ENCODE measurements at places on chromosomes 2 and 18.

GRCh38 chr2:36589230-36589630 is 8.7 kb downstream of the FEZ2 start:
- no peak for DNase-seq

GRCh38 chr2:137023205-137023604 is 257.9 kb downstream of the THSD7B start:
- DNase-seq = no peak

DNA sequence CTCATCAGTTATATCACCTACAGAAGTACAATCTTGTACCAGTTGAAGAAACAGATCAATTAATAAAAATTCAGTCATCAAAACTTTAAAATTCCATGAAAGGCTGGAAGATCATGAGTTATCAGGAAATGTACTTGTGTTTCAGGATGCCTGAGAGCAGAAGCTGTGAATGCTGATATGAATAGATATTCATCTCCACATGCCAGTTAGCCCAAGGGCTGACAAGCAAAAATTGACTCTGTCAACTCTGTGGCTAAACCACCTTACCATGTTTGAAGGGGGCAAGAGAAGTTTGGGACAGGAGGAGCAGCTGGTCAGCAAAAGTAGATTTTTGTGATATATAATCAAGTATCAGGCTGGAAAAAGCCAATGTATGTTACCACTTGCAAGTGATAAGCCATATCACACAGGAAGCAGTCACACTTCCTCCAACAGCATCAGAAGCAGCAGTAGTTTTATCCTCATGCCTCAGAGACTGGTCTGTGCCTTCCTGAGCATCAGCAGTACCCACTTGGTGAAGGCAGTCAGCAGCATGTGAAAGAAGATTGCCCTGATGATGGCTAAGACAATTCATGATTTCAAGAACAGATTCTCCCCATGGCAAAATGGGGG is 328.2 kb upstream of the CNTNAP5 start:
- DNase-seq = no peak

DNA sequence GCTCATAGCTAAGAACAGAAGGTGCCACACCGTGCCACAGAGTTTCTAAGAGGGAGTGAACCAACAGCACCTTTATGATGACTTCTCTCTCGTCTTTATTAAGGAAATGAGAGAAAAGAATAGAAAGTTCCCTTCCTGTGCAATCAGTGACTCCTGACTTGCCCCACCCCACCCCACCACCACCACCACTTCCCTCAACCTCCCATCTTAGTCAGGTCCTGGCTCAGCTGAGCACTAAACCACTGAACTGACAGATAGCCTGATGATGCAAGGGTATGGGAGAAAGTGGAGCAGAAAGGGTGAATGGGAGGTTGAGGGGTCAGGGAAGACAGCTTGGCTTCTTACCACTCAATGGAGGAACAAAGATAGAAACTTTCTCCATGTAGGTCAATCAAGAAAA is 75.2 kb upstream of the RMDN2 start:
- DNase-seq = no peak

DNA sequence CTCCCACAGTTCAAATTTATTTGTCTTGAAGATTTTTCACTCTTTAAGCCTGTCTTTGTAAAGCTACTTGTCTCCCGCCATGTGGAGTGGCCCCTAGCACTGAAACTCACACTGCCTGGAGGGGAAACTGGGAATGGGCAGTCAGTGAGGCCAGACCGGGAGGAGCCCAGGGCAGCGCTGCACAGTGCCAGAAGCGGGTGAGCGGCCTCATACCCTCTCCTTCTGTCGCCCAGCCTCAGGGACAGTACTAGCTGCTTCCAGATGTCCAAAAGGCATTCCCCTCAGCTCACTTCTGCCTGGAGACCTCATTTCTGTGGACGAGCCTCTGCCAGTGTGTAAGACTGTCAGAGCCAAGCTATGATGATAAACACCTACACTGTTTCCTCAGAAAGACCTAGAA is 79.9 kb downstream of the SEPTIN10 start:
- no peak for DNase-seq

- peak; percentile 79 for DNase-seq
These were observed 378 bp upstream of the IAH1 start for GRCh38 chr2:9473985-9474360.

All from mucosa of descending colon (tissue), 3 donors.